Stimulated activated CD8-positive, alpha-beta memory T cell treated with anti-CD3 and anti-CD28 coated beads, Interleukin-7, amount 100 ng/mL, for 48 hours (primary cell): ENCODE measurements at places on chromosomes 2 and 18.

DNA sequence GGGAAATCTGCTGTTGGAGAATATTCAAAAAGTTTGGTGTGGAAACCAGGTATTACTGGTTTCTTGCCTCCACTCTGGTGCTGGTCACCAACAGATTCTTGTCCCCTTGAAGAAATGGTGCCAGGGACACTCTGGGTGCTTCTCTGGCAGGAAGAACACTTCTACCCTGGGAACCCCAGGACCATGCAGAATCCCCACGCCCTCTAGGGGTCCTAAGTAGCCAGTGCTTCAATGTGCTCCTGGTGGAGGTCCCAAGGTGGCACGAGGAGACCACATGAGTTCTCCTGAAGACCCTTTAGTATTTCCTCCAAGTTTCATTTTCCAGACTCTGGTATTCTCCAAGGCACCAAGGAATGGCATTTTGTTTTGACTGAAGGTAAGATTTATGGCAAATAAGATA, 380.6 kb downstream of the TSN start:
- no peak for DNase-seq

DNA sequence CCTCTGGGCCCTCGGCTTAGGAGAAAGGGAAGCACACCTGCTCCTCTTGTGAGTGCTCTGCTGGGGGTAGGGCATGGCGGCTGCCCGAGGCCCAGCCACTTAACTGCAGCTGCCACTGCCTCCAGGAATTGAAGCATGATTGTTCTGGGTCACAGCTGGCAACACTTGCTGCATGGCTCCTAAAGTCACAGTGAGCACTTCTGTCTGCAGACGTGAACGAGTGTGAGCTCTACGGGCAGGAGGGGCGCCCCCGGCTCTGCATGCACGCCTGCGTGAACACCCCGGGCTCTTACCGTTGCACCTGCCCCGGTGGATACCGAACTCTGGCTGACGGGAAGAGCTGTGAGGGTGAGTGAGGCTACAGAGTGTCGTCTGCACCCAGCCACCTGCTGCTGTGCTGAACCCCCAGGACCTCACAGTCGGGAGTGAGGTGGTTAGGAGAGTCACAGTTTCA, 44.4 kb downstream of the FBLN7 start:
- DNase-seq, result no peak

- DNase-seq, result no peak
Measured at GRCh38 chr2:45276914-45277313, 267.7 kb upstream of the SIX2 start.

DNA sequence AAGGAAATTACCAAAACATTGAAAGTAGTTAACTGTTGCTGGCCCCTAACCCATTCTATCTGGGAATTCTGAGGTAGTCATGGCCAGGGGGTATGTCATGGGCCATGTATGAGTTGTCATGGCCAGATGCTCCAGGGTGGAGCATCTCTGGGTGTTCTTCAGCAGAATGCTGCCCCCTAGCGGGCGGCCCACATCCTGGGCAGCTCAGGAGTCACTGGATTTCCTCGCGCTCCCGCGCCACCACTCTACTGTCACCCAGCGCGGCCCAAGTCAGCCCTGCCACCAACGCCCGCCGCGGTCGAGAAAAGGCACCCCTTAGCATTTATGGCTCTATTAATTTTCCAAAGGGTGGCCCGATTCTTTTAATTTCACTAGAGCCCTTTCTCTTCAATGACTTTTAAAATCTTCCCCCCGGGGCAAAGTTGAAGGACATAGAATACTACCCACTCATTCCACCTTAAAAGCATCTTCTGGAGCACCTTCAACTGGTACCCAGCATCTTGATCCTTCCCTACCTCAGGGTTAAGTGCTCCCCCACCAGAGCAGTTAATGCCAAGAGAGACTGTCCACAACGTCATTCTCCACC, 41.6 kb downstream of the PKDCC start:
- DNase-seq, result no peak

DNA sequence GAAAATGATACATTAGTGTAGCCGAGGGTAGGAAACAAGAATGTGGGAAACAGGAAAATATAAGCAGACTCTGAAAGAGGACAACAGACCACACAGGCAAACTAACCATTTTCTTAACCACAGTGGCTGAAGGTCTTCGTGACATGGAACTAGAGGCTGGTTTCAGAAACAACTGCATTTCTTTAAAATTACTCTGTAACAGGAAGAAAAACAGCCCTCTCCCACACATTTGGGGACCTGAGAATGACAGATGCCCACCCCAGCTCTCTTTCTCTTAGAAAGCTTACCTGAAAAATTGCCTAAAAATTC, 13.8 kb upstream of the SLC25A52 start:
- no peak for DNase-seq

- DNase-seq, result no peak
Measured at GRCh38 chr2:113124181-113124961, 3.0 kb upstream of the IL1RN start.

DNA sequence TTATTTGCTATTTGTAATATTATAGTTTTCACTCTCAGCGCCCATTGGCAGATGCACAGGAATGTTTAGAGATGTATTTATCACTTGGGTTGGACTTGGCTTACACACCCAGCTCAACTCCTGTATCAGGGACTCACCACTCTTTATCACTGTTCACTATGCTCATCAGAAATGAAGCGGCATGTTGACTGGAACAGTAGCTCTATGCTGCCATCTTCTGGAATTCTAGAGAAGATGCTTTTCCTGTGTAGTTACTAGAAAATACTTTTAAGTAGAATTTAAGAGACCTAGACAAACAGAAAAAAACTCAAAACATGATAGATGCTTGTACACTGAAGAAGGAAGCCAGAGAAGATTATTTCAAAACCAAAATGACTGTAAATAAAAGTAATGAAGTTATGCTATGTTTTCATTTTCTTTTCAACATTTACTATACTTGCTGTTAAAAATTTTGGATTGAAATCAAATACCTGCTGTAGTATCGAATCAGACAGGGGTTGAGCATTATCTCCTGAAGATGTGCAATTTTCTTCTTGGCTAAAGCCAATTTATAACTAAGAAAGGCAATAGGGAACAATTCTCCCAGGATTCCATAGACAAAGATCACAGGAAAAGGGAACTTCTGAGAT, 47.4 kb upstream of the NXPH2 start:
- DNase-seq, result no peak

GRCh38 chr2:47295981-47296635, 106.8 kb upstream of the MSH2 start:
- no peak for DNase-seq

- DNase-seq, result no peak
Measured at GRCh38 chr2:16003809-16004208, 63.5 kb downstream of the MYCN start.

- DNase-seq, result peak; percentile 18
Measured at GRCh38 chr2:237603718-237604362, 13.3 kb upstream of the RAB17 start.

DNA sequence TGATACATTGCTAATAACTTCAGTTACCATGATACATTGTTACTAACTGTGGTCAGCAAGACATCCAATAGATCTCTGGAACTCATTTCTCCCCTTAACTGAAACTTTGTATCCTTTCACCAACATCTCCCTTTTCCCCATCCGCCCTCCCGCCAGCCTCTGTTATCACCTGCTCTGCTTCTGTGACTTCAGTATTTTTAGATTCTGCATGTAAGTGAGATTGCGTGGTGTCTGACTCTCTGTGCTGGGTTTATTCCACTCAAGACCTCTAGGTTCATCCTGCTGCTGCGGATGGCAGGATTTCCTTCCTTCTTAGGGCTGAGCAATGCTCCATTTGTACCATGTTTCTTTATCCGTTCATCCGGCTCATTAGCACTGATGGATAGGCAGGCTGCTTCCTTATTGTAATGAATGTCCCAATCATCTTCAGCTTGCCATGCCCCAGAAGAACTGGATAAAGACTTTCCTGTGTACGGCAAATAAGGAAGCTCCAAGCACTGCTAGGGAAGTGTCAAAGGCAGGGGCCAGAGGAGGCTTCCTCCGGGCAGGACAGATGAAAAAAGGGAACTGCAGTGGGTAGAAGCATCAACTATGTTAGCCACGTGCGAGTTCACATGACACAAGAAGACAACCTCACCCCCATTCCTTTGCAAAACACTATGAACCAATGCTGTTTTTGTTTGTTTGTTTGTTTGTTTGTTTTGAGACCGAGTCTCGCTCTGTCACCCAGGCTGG, 113.4 kb downstream of the EIPR1 start:
- DNase-seq, result no peak

GRCh38 chr18:46456691-46457090, 200.3 kb downstream of the LOXHD1 start:
- no peak for DNase-seq

DNA sequence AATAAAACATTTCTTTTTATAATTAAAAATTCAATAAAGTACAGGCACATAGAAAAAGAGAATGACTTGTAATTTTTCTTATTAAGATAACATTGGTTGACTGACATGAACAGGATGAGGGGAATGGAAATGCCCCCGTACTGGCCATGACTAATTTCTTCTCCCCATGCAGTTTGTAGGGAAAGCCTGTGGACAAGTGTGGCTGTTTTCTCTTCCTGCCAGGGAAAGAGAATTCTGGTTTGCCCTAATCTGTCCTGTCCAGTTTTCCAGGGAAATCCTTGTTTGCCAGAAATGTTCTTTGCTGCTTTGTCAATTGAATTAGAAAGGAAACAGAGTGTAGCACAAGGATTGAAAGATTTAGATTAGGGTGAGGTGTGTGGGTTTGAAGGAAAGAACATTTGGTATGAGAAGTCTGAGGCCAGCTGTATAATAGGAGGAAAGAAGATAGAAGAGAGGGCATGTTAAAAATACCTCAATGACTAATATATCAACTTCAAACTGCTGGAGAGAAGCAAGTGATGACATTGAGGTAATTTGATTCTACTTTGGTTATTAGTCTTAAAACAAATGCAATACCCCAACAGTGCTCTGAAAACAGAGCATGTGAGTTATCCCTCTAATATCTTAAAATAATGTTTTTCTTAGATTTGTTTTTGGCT, 593.9 kb upstream of the ZNF804A start:
- no peak for DNase-seq

DNA sequence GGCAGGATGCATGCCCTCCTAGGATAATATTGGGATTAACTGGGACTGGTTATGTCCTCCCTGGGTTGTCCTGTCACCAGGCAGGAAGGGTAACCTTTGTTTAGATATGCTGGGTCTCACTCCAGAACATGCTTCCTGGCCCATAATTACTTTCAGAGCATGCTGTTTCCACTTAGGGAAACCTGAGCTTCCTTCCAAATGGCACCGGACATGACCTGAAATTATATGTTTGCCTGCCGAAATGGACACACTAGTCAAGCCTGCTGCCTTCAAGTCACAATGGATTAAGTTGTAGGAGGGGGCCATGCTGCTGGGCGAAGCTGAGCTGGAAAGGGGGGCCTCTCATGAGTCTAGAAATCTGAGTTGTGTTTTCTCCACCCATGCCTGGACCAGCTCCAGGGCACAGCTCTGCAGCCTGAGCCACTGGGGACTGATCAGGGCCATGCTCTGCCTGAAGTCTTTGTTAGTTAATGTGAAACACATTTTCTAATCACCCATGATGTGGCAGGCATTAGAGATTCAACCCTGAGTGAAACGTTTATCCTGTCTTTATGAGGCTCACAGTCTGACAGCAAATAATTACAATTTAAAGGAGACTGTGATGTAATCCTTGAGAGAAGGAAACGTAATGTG, 273.3 kb downstream of the TNS1 start:
- DNase-seq, result no peak

- DNase-seq, result no peak
Measured at GRCh38 chr2:66696374-66696773, 261.4 kb downstream of the MEIS1 start.

- DNase-seq, result no peak
Measured at GRCh38 chr2:219783359-219783975, 156.0 kb downstream of the SLC4A3 start.

GRCh38 chr2:100831831-100832230, 11.9 kb downstream of the NPAS2 start:
- DNase-seq, result no peak

DNA sequence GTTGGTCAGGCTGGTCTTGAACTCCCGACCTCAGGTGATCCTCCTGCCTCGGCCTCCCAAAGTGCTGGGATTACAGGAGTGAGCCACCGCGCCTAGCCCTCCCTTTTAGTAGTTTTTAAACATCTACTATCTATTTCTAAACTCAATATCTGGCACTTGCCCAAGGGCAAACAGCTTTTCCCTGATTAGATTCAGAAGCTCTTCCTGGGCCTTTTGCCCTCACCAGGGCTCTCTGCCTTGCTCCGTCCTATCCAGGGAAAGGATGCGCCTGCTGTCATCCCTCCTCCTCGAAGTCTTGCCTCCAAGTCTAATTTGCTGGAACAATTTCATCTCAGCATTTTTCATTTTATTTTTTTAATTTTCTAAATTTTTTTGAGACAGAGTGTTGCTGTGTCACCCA, 41.4 kb upstream of the FHOD3 start:
- DNase-seq, result no peak

- DNase-seq, result no peak
Measured at GRCh38 chr2:186590350-186590758, 498 bp downstream of the ITGAV start.

DNA sequence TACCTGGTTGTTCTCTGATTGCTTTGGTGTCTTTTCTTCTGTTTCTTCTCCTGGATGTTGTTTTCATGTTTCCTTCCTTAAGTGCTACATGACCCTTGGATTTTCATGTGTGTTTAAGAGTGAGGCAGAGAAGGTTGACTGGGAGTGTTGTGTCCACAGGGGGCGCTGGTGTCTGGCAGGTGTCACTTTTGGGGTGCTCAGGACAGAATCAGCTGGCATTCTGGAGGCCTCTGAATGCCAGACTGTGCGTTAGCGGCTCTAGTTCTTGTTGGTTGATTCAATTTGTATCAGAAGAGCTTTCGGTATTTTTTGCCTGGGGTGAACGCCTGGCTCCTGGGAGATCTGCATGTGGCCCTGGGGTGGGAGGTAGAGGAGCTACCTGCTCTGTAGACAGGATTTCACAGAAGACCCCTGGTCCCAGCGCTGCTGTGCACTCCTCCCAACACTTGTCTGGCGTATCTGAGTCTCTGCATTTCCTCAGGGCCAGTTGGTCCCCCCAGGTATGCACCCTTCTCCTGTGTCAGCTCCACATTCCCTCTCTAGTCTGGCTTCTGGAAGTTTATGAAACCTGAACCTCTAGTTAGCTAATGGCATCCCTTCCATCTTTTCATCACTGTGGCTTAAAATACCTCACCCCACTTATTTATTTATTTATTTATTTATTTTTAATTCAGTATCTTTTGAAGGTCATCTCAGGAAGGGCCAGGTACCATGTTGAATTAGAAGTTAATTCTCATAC, 1.1 kb downstream of the GREB1 start:
- DNase-seq, result no peak

DNA sequence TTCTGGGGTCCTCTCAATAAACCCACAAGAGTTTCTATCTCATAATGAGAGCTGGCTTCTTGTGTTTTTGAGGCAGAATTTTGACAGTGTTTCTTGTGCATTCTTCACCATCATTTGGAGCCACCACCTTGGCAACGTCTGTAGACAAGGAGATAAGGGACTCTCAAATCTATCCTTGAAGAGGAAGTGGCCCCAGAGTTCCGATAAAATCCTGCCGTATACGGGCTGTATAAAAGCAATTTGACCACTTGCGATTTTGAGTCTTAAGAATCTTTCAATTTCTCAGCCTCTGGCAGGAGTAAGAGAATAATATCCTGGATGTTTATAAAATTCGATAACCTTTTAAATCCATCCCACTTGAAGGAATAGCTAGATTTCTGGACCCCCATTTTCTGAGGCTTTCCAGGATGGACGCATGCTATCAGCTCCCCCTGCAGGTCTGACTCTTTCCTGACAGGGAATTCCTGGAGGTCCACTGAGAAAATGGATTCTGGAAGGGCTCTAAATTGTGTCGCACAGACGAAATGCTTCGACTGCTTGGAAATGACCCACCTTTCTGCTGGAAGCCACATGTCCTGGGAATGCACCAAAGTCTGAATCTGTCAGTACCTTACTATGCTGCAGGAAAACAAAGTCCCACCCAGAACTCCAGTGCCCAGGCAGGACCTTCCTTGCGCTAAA, 54.1 kb downstream of the E2F6 start:
- DNase-seq, result no peak
